ENCODE measurements at places on chromosomes 7 and 10.
A peak's percentile ranks its signal among the peaks of the same experiment; 100 is the strongest.

DNA sequence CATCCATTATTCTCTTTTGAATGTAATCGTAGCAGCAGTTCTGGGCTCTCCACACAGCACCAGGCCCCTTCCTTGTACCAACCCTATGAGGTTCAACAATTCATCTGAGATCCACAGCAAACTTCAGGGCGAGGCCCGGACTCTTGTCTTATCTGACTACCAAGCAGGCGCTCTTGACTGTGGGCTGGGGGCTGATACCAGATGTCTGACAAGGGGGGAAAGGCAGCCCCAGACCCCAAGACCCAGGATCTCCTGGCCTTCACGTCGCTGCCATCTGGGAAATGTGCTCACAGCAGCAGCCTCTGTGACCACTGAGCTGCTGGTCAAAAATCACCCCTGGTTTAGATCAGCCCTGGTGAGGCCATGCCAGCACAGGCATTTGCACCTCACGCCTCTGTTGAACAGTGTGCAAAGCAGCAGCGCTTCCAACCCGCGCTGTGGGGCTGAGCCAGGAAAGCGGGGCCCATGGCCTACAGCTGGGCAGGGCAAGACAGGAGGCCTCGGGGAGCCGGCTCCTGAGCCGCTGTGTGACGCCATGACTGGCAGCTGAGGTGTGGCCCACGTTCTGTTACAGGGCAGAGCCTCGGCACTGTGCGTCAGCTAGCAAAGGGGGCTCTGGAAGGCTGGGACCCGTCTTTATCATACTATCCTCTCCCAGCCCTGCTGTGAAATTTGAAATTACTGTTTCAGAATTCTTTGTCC is 143.9 kb downstream of the PAXIP1 start:
- no peak for DNase-seq

GRCh38 chr7:37027557-37028341 is 303.5 kb upstream of the AOAH start:
- no peak for DNase-seq

DNA sequence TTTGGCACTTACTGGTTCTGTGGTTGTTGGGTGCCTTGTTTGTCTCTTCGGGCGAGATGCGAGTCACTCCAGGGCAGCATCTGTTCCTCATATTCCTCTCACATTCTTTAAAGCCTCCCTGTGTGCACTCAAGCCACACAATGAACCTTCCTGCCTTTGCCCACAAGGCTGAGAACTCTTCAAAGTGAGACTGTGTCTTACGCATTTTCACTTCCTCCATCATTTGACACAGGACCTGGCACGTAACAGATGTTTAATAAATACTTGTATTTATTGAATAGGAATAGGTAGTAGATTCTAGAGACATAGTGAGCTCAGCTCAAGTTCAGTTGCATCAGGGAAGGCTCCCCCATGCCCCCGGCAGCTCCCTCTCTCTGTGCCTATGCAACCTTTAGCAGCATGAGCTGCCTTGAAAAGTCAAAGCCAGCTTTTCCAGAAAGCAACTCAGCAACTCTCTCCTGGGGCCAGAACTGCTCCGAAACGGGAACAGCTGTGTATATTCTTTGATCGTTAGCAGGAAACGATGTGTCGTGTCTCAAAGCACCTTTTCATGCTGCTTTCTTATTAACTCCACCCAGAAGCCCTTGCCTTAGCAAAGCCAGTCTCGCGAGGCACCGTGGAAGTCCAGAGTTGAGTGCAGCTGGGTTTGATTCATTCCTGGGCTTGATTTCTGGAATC is 97.5 kb downstream of the PFKFB3 start:
- DNase-seq, result no peak

GRCh38 chr7:94003446-94004023 is 620 bp downstream of the BET1 start:
- DNase-seq, result no peak

- DNase-seq, result peak; percentile 92
These were observed 31.1 kb downstream of the ADAP1 start for GRCh38 chr7:923108-924041.

- no peak for DNase-seq
These were observed 135.1 kb downstream of the ZMIZ1 start for GRCh38 chr10:79203833-79204232.

DNA sequence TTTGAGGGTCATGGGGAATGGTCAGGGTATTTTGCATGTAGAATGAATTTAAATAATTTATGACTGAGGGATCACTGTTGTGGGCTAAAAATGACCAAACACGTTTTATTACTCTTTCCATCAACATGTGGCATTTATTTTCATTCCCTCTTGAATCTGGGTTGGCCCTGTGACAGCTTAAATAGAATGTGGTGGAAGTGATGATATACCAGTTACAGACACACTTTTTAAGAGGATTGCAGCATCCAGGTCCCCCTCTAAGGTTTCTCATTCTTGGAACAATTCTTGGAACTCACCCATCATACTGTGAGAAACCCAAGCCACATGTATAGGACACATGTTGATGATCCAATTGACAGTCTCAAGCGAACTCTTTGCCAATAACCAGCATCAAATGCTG is 272.4 kb downstream of the ETV1 start:
- no peak for DNase-seq

- no peak for DNase-seq
These were observed 117.1 kb downstream of the KMT2E start for GRCh38 chr7:105131033-105131656.

DNA sequence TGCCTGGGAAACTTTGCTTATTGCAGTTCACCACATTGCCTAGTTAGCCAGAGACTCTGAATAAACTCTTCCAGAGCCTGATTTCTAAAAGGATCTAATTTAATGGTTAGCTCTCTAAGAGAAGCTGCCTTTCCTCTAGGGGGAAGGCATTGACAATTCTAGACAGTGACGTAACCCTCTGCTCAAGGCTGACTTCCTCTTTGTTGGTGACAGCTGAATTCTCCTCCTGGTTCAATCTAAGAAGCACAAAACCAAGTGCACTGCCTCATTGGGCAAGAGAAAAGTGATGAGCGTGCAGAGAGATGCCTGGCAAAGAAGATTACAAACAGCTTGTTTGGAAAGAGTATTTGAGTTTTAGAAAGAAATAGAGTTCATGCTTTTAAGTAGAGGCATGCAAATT is 102.7 kb downstream of the MACC1 start:
- DNase-seq, result no peak

- DNase-seq, result no peak
These were observed 68.4 kb upstream of the TMEM229A start for GRCh38 chr7:124101173-124101768.

DNA sequence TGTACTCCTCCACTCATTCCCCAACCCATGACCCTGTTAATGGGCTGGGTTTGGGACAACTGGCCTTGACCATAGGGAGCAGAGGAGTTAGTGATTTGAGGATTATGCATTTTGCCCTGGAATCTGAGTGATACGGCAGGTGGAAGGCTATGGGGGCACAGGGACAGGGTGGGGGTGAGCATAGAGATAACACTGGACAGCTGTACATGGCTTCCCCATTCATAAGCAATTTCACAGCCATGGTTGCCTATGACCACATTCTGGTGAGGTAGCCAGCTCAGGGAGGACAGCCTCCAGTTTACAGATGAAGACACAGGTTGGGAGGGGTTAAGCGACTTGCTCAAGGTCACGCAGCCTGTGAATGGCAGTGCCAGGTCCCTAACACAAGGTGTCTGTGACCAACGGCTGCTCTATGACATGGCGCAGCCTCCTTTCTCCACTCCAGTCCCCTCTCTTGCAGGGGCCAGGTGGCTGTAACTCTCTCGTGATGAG is 319.5 kb downstream of the PLXNA4 start:
- no peak for DNase-seq

GRCh38 chr10:49594594-49594993 is 15.5 kb upstream of the SLC18A3 start:
- DNase-seq, result no peak

DNA sequence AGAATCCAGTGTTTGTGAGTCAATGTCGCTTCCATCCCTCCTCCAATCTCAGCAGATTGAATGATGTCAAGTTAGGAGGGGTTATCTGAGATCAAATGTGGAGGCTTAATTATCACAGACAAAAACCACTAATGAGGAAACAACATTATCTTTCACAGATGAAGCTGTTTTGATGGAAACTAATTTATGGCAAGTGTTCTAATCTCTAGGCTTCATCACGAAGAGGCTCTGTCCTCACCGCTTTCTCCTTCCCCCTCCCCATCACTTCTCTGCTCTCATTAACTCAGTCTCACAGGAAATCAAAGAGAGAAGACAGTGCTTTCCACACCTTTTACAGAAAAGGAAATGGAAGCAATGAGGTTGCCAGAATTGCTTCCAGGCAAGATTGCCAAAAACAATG is 283.7 kb downstream of the BMPER start:
- no peak for DNase-seq

DNA sequence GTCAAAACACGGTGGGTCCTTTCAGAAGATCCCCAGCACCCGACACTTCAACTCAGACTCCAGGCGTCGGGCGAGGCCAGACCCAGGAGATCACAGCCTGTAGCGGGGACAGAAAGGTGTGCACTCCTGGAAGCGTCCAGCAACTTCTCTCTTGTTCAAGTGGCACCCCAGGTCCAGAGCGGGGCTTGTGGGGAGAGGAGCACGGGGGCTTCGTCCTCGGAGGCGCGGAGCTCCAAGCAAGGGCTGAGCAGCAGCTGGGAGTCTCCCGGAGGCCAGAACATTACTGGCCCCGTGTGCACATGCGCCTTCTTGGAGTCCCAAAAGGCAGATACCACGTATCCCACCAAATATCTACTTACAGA is 54.9 kb downstream of the ZRANB1 start:
- no peak for DNase-seq

DNA sequence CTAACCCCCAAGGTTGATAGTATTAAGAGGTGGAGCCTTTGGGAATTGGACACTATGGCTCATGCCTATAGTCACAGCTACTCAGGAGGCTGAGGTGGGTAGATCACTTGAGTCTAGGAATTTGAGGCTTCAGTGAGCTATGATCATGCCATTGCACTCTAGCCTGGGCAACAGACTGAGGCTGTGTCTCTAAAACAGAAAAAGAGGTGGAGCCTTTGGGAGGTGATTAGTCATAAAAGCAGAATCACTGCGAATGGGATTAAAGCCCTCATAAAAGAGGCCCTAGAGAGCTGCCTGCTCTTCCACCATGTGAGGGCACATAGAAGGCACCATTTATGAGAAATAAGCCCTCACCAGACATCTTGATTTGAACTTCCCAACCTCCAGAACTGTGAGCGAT is 81.9 kb downstream of the SKAP2 start:
- DNase-seq, result no peak

GRCh38 chr10:51910189-51910588 is 210.8 kb upstream of the CSTF2T start:
- DNase-seq, result no peak

- DNase-seq, result no peak
These were observed 147.1 kb downstream of the DNAJB9 start for GRCh38 chr7:108716783-108717182.

DNA sequence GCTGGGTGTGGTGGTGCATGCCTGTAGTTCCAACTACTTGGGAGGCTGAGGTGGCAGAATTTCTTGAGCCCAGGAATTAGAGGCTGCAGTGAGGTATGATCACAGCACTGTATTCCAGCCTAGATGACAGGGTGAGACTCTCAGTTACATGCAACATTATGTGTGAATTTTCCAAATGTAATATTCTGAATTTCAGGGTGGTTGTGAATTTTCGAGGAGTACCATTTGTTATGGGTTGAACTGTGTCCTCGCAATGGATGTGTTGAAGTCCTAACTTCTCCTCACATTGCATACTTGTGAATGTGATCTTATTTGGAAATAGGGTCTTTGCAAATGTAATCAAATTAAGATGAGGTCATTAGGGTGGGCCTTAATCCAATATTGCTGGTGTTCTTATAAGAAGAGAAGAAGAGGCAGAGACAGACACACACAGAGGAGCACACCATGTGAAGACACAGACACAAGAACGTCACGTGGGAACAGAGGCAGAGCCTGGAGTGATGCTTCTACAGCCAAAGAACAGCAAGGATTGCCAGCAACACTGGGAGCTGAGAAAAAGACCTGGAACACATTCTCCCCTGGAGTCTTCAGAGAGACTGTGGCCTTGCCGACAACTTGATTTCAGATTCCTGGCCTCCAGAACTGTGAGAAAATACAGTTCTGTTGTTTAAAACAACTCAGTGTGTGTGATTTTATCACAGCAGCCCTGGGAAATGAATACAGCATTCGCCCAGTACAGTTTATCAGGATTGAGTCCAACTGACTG is 91.9 kb downstream of the ZNF783 start:
- no peak for DNase-seq

- DNase-seq, result no peak
These were observed 57.3 kb upstream of the FGFR2 start for GRCh38 chr10:121655254-121656144.

GRCh38 chr10:44063686-44064085 is 321.2 kb downstream of the CXCL12 start:
- no peak for DNase-seq

DNA sequence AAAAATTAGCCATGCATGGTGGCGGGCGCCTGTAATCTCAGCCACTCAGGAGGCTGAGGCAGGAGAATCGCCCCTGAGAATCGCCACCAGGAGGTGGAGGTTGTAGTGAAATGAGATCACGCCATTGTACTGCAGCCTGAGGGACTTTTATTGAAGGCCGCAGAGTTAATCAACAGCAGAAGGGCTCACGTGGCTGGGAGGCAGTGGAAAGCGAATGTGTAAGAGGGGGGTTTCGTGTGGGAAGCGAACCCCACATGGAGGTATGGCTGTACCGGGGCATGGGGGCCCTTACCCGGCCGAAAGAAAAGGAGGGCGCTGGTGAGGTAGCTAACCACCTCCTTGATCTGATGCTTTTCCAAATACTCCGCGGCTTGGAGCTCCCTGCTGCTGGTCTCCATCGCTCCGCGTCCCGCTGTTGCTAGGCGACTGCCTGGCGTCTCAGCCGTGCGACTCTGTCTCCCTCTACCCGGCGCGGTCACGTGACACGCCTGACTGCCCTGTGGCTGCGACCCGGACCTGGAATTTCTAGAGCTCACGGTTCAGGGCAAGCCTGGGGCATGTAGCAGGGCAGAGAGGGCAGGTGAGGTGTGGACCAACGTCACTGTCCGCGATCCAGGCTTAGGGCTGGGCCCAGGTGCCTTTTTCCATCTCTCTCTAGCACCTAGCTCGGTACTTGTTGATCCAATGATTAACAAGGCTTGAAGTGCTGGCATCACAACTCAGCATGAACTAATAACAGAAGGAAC is at the start of gene EFCAB10:
TSS of gene EFCAB10 (minus strand) at position 428 of the 746 bp plus-strand sequence. CDS start at position 398, 30 bp downstream.
- no peak for DNase-seq

- DNase-seq, result no peak
These were observed 122.5 kb downstream of the PTPN20 start for GRCh38 chr10:47033541-47034270.

GRCh38 chr7:37601321-37601720 is 82.2 kb upstream of the GPR141 start:
- DNase-seq, result no peak

DNA sequence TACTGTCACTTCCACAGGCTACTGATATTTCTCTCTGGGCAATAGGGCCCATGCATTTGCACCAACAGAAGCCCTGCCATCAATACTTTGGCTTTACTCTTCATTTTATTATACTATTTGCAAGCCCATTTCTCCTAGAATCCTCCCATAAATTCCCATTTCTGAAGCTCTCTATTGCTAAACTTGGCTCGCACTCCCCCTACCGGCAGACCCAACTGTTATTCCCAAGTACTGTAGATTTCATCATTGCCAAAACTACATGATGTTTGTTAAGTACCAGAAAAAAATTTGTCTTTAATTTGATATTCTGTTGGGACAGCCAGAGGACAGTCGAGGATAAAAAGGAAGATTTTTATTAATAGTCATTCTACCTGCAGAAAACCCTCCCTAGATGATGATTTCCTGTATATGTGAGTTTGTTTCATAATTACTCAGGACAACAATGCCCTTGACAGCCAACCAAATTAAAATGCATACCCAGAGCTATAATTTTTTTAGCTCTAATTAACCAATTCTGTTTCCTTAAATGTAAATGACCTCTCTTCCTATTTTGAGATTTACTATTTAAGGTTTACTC is 298.6 kb downstream of the REEP3 start:
- no peak for DNase-seq

Data from stimulated activated CD8-positive, alpha-beta memory T cell treated with anti-CD3 and anti-CD28 coated beads, Interleukin-15, amount 100 ng/mL, for 4 hours (primary cell).